ENCODE measurements at places on chromosomes 3 and 15.

DNA sequence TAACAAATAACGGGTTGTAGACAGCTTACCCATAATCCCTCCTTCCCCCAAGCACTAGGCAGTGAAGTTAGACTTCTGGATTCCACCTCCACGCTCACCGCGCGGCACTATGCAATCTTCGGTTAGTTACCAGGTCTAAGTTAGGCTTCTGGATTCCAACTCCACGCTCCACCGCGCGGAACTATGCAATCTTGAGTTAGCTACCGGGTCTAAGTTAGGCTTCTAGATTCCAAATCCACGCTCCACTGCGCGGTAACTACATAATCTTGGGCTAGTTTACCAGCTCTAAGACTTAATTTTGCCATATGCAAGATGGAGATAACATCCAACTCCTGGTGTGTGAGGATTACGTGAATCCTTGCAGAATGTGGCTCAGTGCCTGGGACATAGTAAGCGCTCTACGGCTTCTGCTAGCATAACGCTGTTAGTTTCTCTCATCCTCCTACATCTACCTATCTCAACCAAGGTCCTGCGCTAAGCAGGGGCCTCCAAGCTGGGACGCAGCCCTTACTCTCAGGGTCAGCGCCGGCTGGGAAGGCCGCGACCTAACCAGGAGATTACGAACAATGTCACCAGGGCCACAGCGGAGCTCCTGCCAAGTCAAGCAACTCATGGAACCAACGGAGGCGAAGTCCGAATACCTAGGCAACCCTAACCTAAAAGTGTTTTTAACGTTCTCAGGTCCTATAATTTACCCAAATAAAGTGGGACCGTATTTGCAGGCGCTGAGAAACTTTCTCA is 497 bp upstream of the RPLP1 start:
- peak; percentile 24 for DNase-seq

DNA sequence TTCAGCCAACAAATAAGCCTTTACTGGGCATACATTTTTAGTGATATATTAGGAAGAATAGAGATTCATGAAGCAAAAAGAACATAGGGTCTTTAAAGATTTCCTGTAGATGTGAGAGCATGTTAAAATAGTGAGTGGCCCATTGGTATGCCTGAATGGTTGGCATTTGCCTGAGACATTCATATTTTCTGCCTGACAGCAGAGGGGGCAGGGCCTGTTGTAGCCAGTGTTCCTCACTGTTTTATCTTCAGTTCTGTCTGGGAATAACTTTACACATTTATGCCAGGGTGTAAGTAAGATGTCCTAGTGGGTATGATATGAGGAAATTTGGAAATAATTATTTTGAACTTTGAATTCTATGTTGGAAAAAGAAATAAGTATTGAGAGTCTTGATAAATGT is 704.7 kb upstream of the ARPP21 start:
- no peak for DNase-seq

DNA sequence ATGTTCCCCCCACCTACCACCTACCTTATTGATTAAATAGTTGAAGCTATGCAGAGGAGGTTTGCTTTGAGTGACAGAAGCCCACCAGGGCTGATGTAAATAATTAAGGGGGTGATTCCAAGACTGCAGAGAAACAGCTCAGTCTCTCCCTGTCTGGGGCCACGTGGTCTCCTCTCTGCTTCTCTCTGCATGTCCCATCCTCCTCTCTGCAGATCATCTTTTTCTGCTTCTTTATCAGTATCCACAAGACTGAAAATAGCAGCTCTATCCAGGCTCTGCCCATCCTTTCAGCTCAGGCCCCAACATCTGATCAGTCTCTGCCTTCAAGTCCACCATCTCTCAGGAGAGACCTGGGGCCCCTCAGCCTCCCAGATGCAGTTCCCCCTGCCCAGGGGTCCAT is 110.8 kb downstream of the ANP32A start:
- no peak for DNase-seq

DNA sequence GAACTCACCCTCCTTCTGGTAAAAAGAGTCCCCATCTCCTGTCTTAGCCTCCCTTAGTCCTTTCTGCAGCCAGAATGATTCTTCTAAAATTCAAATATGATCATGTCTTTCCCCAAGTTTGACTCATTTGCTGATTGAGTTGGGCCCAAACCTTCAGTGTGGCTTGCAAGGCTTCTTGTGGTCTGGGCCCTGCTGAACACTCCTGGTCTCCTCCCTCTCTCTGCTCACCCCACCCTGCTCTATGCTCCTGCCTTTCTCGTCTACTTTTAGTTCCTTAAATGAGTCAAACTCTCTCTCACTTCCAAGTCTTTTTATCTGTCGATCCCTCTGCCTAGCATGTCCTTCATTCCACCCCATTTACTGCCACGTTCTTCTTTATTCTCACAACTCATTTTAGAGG is 72.6 kb downstream of the CCR1 start:
- no peak for DNase-seq

GRCh38 chr3:160722331-160722730 is 33.7 kb upstream of the PPM1L start:
- DNase-seq, result no peak

DNA sequence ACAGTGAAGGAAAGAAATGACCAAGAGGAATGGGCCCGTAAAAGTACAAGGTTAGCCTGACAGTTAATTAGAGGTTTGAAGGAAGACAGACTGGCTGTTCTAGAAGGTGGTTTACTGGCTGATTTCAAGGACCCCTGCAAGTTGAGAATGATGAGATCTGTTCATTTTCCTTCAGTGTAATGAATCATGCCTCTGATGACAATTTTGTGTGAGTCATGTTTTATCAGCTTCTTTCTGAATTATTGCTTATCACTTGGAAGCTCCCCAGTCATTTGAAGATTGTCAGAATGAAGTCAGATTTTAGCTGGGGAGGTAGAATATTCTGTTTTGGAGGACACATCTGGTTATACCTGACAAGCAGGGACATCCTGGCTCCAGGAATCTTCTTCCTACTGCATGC is 50.6 kb downstream of the DRD3 start:
- DNase-seq, result no peak

- no peak for DNase-seq
Measured at GRCh38 chr3:192825657-192826200, 91.9 kb downstream of the MB21D2 start.

GRCh38 chr3:57820479-57820878 is 64.4 kb downstream of the SLMAP start:
- no peak for DNase-seq

GRCh38 chr3:114764056-114764492 is 383.0 kb downstream of the ZBTB20 start:
- no peak for DNase-seq

GRCh38 chr15:101490408-101490891 is 943 bp upstream of the PCSK6 start:
- no peak for DNase-seq

GRCh38 chr15:89451846-89452245 is 44.5 kb downstream of the RHCG start:
- DNase-seq, result no peak

GRCh38 chr3:194738254-194739093 is 52.8 kb downstream of the FAM43A start:
- peak; percentile 10 for DNase-seq

DNA sequence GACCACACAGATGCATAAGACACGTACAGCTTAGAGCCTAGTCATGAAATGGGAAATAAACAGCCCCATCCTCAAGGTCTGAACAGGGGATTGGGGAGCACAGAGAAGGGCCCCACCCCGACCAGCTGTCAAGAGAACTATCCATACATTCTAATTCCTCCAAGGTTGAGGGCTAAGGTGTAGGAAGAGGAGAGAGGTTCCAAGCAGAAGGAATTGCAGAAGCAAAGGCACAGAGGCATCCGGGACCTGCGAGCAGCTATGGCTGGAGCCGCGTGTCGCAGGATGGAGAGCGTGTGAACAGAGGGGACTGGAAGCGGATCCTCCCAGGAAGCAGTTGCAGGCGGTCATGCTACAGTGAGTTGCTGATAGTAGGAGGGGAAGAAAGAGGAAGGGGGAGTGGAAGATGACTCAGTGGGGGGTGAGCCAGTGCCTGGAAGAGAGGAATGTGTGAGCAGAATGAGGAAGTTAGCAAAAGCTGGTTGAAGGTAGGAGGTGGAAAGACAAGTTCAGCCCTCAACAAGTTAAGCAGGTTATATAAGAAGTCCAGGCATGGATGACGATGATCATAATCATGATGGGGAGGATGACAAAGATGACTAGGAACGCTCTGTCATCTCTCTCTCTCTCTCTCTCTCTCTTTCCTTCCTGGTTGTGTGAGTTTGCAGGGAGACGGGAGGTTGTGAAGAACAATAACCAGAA is 89.7 kb downstream of the LIPC start:
- peak; percentile 24 for DNase-seq

DNA sequence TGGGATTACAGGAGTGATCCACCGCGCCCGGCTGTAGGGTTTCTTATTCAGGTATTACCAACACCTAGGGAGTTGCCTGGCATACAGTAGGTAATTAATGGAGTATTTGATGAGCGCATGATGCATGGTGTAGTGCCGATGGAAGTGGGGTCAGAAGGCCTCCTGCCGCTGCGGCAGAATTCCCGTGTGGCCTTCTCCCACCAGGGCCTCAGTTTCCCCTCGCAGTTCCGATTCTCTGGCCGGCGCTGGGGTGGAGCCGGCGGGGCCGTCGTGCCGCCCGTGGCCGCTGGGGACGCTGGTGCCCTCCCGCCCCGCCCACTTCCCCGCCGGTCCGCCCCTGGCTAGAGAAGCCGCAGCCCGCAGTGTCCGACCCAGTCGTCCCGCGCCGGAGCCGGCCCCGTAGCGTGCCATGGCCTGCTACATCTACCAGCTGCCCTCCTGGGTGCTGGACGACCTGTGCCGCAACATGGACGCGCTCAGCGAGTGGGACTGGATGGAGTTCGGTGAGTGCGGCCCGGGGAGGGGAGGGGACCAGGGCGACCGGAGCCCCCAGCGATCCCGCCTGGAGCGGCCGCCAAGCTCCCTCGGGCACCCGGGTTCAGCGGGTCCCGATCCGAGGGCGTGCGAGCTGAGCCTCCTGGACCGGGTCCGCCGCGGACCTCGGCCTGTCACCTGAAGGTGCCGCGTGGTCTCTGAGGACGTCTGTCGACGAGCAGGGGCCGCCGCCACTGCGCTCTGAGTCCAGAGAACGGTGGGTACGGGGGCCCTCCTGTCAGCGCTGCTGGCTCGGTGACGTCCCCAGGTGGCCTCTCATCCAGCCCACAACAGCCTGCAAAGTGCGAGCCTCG is at the start of gene IRAK2:
Gene IRAK2, plus strand, starts transcription at position 374 of the 848 bp plus-strand sequence. Its CDS starts 36 bp downstream, at position 410.
- no peak for DNase-seq

- no peak for DNase-seq
Measured at GRCh38 chr15:69801144-69801543, 296.6 kb downstream of the TLE3 start.

DNA sequence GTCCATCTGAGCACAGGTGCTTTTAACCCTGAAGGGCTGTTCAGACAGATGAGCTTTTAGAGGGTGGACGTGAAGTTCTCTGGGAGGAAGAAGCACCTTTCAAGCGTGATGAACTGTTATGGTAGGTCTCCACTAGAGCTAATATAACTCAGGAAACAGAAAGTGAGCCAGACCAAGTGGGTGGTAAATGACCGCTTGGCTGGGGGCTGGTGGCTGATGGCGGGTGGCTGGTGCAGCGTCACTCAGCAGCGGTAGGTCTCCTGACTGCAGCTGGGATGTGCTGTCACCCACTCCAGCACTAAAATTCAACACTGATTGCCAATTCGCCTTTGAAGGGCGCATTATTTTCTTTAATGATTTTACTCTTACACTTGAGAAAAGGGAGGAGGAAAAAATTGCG is 31.2 kb upstream of the LACTB start:
- no peak for DNase-seq

DNA sequence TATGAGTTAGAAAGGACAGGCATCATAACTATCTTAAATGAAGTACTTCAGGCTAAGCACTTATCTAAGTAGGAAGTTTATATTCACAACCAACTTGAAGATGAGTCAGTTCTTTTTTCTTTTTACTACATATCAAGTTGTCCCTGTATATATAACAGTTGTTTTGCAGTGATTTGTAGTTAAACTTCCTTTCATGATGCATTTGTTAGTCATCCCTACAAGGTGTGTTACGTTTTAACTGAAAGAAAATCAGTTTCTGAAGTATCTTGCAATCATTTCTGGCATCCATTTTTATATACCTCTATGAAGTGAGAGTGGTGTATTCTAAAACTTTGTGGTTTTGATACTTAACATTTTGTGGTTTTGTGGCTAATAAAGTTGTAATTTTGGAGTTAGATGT is 46.1 kb downstream of the ZFAND6 start:
- DNase-seq, result peak; percentile 27

GRCh38 chr3:142896201-142896755 is 7.4 kb upstream of the PCOLCE2 start:
- peak; percentile 47 for DNase-seq

DNA sequence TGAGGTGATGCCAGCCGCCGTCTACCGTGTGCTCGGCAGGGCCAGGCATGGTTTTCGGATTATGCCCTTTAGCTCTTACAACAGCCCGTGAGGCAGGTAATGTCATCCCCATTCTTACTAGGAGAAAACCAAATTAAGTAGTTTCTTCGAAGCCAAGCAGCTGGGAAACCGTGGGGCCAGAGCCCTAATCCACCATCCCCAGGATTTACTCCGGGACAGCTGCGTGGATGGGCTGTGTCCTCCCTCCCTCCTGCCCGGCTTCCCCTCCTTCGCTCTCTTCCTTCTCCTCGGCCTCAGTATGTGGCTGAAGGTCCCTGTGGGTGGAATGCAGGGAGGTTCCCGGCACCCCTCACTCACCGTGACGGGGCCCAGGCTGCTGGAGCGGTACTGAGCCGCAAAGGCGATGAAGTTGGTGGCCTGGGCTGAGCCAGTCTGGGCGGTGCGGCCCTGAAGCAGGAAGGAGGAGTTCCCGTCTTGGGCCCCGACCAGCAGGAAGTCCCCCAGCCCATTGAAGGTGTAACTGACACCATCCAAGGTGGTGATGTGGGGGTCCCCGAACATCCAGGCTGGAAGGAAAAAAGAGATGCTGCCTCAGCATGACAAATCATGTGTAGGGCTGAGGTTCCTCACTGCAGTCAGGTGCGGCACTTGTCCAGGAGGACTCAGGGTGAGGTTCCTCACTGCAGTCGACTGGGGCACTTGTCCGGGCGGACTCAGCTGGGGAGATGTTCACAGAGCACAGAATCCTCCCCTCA is 42.5 kb downstream of the MUC20 start:
- DNase-seq, result no peak

All from GM04504 (cell line).